KBM-7 (cell line): ENCODE measurements at places on chromosomes 4 and X.

- DNase-seq = no peak
Observed at GRCh38 chrX:99901091-99901490, 509.0 kb downstream of the PCDH19 start.

GRCh38 chrX:101385795-101386541 is at the start of gene BTK:
Gene BTK (minus strand): TSS chrX:101386191. CDS start chrX:101375284, 10,907 bp downstream.
- peak; percentile 97 for DNase-seq

DNA sequence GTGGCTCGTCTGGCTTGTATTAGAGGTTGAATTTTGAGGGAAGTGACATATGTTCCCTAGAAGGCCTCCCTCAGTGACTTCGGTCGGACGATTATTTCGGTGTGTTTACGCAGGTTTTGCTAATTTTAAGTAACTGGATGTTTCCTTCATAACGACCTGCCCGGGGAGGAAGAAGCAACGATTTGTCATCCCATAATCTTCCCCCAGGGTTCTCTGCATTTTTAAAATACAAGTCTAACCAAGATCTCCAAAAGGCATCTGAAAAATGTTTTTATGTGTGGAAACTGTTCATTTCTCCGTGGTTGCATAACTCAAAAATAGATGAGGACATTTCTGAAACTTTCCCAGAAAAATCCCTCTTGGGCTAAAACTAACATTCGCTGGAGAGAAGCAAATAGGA is 195.4 kb downstream of the SHOX start:
- no peak for DNase-seq

GRCh38 chr4:113587156-113587555 is 174.4 kb downstream of the CAMK2D start:
- no peak for DNase-seq

DNA sequence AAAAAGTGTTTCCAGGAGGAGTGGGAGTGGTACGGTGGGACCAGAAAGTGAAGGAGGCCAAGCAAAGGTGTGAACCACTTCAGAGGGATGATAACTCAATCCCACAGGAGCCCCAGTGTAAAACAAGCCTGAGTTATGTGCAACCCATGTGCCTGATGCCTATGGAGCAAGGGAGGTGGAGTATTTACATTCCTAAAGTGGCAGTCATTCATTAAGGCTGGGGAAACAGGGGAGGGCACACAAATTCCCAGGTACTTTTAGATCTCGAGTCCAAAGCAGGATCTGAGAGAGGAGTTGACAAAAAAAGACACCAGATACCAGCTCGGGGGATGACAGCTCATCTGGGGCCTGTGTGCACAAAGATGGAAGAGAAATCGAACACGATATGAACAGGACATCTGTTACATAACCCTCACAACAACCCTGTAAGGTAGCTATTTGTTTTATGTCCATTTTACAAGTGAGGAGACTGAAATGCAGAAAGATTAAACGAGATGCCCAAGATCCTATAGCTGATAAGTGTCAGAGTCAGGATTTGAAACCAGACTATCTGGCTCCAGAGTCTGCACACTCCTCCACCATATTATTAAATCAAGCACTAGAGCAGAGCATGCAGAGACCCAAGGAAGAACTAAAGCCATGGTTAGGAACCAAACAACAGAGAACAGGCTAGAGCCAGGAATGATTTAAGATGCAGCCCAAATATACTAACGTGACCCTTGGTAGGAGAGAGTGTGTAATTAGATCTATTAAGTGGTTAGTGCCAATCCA is 91.9 kb upstream of the MAPK10 start:
- DNase-seq = no peak
